Activated CD8-positive, alpha-beta memory T cell treated with anti-CD3 and anti-CD28 coated beads for 4 hours (primary cell): ENCODE measurements at places on chromosomes 1 and 21.

GRCh38 chr1:197774466-197775281, 606 bp downstream of the DENND1B start:
- peak; percentile 16 for DNase-seq

- DNase-seq: no peak
Measured at GRCh38 chr1:152026895-152027294, 9.9 kb downstream of the S100A11 start.

GRCh38 chr1:167670563-167670962, 40.5 kb downstream of the RCSD1 start:
- DNase-seq: no peak

GRCh38 chr1:236821091-236821627, 26.1 kb downstream of the MTR start:
- DNase-seq: no peak

GRCh38 chr1:218366322-218367052, 21.4 kb downstream of the TGFB2 start:
- DNase-seq: no peak

DNA sequence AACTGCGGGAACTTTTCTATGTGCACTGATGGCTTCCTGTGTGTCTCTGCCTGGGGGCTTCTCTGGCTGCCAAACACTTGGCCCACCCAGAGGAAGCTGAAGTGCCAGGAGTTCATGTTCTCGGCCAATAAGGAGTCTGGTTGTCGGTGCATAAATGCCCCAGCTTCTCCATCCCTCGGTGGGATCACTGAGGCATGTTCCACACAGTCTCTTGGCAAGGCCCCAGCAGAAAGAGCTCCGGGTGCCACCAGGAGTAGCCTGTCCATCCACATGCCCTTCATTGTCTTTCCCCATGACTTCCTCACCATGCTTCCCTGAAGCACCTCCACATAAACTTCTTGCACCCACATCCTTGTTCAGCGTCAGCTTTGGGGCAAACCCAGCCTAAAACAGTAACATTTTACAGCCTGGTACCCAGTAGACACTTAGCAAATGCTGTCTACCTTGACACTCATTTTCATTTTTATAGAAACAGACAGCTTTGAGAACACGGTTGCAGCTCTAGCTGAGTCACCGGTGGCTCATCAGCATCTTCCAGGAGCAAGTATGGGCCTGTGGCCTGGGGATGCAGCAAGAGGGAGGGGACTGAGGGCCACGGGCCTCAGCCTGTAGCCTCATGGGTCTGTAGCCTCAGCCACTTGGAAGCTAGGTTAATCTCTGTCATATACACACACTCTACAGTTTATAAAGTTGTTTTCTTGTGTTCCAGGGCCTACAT, 14.8 kb upstream of the CDCP2 start:
- no peak for DNase-seq

- no peak for DNase-seq
Measured at GRCh38 chr1:156104065-156104810, 10.3 kb upstream of the LMNA start.

DNA sequence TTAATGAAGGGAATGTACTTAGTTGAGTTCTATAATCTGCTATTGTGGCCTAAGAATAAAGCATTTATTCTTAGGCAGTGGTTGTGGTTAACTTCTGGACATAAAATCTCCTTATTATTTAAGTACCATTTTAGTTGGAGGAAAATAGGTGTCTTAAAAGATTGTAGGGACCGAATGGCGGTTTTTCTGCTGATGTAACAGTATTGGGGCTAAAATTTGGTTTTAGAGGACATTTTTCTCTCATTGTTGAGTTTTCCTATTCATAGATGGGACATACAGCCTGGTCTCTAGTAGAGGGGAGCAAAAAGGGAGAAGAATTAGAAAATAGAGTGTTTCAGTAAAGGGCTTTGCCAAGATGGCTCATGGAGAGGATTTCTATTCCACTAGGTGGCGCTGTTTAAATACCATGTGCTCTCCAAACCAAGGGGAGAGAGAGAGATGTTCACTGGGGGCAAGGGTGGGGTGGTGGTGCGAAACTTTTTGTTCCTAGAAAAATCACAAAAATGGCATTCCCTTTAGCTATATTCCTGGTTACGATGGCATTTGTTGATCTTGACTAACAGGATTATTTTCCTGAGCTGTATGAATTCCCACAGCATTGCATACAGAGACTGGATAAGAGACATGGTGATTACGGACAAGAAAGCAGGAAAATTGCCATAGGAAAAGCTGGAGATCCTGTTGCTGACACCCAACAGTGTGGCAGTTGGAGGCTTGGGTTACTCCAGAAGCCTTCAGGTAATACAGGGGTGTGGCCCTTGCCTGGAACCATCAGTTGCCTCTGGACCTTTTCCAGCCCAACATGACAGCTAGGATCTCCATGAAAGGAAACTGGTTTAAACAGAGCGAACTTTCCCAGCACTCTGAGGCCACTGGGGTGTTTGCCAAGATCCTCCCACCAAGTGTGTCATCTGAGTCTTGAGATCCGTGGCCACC, 18.2 kb upstream of the FCGR2A start:
- peak; percentile 17 for DNase-seq

DNA sequence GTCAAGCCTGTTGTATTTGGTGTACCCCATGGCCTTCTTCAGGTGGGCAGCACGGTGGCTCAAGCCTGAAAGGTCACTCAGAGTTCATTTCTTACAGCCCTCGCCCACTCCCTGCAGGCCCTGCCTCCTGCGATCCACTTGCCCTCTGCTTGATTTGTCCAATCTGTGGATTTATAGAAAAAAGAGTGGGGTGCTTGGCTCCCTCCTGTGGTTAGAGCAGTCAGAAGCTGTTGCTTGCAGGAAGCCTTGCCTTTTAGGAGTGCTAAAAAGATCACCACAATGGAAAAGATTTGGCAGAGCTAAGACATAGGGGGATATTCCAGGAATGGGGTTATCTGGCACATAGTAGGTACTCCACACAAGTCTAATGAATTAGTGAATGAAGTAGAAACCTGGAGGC, 108.0 kb upstream of the TRABD2B start:
- no peak for DNase-seq

DNA sequence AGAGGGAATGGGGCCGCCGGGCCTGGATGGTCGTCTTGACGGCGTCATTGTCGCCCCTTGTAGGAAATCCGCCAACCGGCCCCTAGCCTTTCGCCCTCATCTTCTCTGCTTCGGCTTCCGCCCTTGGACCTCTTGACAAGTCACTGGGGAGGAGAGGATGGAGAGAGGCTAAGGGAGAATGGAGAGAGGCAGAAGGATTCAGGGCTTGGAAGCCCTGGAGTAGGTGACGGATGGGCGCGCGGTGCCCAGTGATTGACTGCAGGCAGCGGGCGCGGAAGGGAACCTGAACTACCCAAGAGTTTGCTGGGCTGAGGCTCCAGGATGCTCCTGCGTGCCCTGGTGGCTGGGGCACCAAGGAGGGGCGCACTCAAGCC, 651 bp downstream of the PDE4B start:
- no peak for DNase-seq

- DNase-seq: peak; percentile 4
Measured at GRCh38 chr1:31587720-31588423, 11.6 kb downstream of the TINAGL1 start.

- no peak for DNase-seq
Measured at GRCh38 chr1:95778217-95778616, 544.2 kb downstream of the RWDD3 start.

GRCh38 chr1:25927521-25928265, 21.5 kb upstream of the STMN1 start:
- no peak for DNase-seq

- DNase-seq: no peak
Measured at GRCh38 chr1:55468142-55468795, 253.1 kb upstream of the USP24 start.

- DNase-seq: no peak
Measured at GRCh38 chr1:1315435-1315954, 7.1 kb downstream of the PUSL1 start.

DNA sequence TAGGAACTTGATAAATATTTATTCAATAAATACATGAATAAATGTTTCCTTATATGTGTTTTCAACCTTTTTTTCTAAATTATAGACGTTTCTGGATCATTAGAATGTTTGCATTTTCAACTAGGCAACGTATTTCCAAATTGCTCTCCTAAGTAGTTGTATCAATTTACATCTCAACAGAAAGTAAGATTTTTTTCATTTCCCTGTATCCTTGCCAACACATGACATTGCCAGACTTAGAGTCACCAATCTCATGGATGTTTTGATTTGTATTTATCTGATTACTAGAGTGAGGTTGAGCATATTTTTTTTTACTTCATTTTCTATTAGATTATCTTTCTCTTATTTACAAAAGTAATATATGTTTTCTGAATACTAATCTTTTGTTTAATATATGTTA, 22.2 kb upstream of the SMG7 start:
- DNase-seq: no peak

DNA sequence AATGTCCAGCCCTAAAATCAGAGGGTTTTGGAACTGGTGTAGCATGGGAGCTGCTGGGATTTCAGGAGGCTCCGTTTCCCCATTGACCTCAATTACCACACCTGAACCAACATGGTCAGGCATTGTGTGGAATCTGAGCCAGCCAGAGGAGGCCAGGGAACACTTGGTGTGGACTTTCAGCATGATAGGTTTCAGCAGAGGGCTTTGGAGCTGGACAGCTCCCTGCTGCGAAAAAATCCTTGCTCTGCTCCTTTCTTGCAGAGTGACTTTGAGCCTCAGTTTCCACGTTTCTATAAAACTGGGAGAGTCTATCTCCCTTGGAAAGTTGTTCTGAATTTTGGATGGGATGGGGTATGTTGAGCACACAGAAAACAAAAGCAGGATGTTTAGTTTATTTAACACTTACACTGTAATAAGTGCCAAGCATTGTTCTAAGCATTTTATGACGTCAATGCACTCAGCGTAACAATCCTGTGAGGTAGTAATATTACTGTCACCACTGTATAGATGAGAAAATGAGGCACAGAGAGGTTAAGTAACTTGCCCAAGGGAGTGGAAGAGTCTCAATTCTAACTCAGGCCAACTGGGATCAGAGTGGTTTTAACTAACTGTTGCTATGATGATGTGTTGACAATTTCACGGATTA, 168.0 kb downstream of the GRIK3 start:
- DNase-seq: no peak

DNA sequence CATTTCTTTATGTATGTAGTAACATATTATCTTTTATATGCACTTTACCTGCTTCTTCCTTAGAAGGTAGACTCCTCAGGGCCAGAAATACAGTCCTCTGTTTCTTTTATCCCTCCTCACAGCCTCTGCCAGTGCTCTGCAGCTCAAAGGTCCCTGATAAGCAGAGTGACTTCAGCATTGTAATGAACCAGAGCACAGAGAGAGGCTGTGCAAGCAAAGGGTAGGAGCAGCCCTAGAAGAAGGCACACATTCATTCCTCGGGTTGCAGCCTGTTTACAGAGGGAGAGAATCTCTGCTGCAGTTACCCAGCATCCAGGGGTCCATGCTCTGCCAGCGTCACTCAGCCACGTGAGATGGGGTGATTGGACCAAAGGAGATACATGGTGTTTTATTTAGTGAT, 101.1 kb downstream of the RHOU start:
- DNase-seq: no peak

DNA sequence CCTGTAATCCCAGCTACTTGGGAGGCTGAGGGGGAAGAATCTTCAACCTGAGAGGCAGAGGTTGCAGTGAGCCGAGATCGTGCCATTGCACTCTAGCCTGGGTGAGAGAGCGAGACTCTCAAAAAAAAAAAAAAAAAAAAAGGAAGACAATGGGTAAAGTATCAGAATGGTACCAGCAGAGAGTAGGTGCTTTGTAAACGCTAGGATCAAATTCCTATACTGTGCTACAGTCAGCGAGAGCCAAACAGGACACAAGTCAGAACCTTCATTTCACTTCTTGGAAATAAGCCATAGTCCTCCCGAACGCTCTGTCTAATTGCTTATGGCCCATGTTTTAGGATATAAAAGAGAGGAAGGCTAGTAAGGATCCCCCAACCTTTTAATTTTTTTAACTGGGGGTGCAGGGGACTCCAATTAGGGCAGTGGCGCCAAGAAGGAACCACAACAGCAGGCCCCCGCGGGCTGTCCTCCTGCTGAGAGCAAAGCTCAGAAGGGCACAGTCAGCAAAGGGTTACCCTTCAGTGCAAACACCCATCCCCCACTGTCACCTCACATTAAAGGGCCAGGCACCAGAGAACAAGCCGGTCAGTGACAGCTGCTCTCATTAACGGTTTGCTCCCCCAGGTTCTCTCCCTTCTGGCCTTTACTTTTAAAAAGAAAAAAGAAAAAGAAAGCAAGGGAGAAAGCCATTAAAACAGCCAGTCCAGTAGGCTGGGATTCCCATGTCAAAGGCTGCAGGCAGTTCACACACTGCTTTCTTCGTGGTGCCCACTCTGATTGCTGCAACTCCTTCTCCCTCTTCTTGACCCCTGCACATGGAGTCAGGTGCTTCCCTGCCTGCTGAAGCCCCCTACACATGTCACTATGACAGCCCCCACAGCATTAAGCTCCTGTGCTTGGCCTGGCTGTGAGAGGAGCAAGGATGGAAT, 69.4 kb downstream of the PLPP3 start:
- DNase-seq: no peak

DNA sequence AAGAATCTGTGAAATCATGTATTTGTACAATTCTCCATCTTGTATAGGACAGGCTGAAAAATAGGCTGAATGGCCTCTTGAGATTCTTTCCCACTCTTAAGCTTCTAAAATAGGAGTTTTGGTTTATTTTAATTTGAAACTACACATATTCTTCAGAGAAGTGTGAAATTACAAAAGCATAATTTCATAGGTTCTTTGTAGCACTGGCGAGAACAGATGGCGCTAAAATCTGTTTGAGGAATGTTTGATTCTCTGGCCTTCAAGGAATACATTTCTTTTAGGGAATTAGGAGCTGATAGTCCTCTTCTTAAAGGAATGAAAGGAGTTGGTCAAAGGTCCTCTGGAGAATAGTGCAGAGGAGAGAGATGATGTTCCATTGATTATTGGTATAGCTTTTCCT, 44.9 kb downstream of the CC2D1B start:
- no peak for DNase-seq

GRCh38 chr1:232611834-232612233, 18.1 kb downstream of the SIPA1L2 start:
- DNase-seq: no peak

DNA sequence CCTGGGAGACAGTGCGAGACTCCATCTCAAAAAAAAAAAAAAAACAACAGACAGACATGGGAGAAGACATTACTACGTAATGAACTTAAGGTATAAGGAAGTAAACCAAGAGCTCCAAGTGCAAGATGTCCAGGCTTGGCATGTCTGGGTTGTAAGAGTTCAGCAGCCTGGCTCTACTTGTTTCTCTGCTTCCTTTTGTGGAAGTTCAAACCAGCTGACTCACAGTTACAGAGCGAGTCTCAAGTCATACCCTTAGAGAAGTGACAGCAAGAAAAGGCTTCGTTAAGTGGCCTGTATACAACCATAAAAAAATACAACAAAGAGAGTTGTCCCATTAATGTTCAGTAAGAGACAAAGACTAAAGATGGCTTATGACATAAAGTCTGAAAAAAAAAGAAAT, 1.3 kb downstream of the RIT1 start:
- DNase-seq: no peak

DNA sequence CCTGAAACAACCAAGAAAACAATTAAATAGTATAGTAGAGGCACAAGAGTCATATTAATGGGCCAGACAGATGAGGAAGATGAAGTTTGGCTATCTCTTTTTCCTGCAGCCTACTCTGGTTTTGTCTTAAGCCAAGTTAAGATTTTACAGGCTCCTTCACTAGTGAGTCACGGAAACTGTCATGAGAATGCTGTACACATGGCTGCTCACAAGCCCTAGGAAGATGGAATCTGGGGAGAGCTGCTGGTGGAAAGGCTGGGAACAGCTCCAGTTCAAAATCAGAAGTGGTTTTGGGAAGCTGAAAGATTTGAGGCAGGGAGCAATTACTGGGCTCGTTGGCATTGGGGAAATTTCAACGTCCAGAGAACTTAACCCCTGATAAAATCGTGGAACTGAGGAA, 46.4 kb upstream of the S1PR1 start:
- DNase-seq: no peak

GRCh38 chr1:59597420-59598119, 217.2 kb upstream of the HOOK1 start:
- no peak for DNase-seq
